LoVo (cell line): ENCODE measurements at places on chromosomes 7 and 10.

DNA sequence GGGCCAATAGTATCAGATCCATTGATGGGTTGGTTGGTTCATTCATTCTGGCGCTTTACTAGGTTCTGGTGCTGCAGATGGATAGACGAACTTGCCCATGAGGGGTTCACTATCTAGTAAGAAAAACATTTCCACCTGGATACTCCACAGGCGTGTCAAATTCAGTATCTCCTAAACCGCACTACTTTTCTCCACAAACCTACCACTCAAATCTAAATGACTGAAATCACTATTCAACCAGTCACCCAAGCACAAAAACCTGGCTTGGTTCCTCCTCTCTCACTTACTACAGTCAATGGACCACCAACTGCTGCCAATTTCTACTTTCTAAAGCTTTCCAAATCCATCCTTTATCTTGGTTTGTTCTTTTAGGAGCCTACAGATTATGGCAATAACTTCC lies 572 bp downstream of the AGK start:
- no peak for DNase-seq

DNA sequence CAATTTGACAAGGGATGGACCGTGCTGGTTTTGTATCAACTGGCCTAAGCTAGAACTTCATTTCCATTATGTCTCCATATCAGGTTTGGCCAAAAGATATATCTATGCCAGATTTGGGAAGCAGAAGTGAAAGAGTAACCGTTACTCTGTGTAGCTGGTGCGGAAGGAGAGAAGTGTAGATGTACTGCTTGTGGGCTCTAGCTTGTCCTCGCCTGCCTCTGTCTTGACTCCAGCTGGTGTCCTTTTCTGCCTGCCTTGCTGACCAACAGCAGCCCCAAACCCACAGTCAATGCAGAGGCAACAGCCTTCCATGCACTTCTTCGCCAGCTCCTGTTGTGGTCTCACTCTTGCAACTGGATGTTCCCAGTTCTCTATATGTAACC lies 128.5 kb downstream of the KIF20B start:
- no peak for DNase-seq

DNA sequence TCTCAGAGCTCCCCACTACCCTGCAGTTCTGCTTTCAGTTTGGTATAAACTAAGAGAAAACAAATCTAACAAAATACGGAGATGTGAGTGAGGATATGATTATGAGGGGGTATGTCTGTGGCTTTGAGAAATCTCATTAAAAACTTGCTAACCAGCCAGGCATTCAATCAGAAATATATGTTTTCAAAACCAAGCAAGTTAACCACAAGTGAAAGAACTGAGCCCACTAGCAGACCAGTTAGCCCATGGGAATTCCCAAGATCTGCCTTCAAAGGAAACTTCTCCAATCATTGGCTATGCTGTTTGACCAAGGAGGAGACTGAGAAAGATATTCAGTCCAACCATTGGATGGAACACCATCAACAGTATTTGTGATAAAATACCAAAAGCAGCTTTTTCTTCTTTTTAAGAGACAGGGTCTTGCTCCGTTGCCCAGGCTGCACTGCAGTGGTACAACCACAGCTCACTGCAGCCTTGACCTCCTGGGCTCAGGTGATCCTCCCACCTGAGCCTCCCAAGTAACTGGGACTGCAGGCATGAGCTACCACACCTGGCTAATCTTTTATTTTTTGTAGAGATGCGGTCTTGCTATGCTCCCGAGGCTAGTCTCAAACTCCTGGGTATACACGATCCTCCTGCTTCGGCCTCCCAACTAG lies 41.2 kb downstream of the FGFR2 start:
- no peak for DNase-seq

DNA sequence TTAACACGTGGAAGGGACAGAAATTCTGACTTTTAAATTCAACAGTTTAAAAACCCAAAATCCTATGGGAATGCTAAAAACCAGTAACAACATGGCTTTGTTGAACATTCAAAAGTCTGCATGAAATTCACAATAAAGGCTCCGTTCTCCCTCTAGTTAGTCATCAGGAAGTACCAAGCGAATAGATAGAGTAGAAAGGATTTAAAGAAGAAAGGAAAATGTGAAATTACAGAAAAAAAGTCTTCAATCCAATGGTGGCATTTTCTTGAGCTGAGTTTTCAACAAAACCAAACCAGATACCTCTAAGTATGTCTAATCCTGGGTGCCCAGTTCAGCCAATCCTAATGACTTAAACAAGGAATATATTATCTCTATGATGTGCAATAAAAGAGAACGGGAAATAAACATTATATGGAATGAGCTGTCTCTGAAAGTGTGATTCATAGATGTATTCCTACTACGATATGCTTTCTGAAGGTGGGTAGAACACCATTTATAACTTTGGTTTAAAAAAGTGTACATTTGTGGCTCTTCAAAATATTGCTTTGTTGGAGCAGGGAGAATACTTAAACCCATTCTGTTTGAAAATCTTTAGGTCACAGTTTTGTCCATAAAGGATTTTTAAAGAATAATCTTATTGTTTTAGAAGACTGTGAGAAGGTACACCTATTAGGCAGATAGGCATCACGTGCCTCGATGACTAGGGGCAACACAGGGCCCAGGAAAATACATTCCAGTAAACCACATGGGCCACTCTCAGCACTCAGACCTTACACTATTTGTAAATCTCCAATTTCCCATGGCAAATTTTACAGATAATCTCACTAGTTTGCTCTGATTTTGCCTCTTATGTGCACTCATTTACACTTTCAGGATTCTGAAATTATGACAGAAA lies 87.7 kb downstream of the CUBN start:
- DNase-seq = no peak

- peak; percentile 54 for DNase-seq
Observed at GRCh38 chr10:77926566-77927401, at the start of gene DLG5. Gene DLG5, minus strand, starts transcription at chr10:77926755. Its CDS starts 235 bp downstream, at chr10:77926520.
